ENCODE measurements at places on chromosomes 3 and 15.

- DNase-seq = no peak
Observed at GRCh38 chr3:117234331-117234730, 524.8 kb downstream of the TUSC7 start.

DNA sequence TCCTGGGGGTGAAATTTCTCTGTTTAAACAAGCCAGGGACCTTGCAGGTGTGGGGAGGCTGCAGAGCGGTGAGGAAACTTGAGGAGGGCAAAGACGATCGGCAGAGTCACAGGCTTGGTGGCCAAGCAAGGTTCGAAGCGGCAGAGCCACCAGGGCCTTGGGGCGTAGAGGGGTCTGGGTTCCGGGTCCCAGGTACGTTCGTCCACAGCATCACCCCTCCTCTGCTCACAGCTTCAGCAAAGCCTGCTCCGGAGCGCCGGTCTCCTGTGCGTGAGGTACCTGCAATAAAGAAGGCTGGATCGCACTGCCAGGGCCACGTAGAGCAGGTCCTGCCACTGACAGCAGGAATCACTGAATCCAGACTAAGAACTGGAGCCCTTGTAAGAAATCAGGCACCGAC is 66.8 kb upstream of the PCSK6 start:
- no peak for DNase-seq

GRCh38 chr15:58336161-58336560 is 95.6 kb upstream of the LIPC start:
- DNase-seq = no peak

DNA sequence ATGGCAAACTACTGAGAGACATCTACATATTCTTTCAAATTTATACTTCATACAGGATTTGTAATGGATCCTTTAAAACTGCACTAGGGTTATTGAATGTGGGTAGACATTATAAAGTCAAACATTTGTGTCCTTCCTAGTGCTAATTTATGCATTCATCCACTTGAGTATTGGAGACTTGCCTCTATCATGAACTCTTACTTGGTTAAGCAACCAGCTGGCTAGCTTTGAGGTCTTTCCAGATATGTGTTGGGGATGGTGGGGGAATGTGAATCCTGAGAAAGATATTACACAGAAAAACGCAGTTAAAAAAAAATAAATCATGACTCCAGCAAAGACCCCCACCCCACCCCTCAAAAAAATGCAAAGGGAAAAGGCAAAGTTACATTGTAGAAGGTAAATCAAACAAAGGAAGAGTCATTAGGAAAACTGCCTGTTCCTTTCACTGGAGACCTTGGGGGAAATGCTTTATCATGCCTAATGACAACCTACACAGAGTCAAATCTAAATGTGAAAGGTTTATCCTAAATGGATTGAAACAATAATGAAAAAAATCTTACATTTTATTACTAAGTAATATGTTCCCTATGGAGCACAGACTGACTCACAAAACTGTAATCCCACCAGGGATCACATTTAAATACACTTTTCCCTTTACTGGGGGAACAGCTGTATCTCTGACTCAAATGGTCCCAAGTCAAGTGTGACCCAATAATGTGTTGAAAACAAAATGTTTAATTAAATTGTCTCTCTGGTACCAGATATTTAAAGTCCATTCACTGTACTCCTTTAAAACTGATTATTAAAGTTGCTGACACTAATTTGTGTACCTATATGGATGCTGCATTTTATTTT is 522.3 kb downstream of the ROBO1 start:
- no peak for DNase-seq

GRCh38 chr15:31293655-31294054 is 33.0 kb upstream of the KLF13 start:
- no peak for DNase-seq

DNA sequence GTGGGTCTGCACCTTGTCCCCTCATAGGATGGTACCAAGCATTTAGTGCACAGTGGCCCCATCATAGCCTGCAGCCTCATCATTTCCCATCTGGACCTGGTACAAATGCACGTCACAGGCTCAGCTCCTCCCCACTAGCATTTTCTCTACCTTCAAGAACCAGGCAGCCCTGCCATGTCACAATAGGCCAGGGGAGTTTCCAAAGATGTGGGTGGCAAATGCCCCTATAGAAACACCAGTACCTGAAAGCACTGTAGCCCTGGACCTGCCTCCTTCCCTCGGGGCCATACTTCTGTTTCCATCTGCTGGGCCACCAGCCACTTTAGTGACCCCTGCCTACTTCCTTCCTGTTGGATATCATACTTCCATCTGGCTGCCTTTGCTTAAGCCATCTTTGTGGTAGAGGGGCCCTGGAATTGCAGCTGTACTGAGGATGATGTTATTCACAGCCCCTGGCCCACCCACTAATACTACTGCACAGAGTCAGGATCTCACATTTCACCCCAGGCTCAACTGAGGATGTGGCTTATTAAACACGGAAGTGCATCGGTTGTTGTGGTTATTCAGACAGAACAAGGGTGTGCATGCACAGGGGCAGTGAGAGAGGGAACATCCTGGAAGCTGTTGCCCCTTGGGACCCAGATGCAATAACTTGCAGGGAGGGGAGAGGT is 3.8 kb downstream of the TCTA start:
- DNase-seq = peak; percentile 65

- no peak for DNase-seq
Observed at GRCh38 chr3:165383381-165383780, 187.2 kb upstream of the SLITRK3 start.
